ENCODE measurements at places on chromosomes 13 and 19. TPM values are rescaled to one million over a fixed set of nuclear protein-coding genes. Genes with fewer than 3 reads are reported as not detected.

DNA sequence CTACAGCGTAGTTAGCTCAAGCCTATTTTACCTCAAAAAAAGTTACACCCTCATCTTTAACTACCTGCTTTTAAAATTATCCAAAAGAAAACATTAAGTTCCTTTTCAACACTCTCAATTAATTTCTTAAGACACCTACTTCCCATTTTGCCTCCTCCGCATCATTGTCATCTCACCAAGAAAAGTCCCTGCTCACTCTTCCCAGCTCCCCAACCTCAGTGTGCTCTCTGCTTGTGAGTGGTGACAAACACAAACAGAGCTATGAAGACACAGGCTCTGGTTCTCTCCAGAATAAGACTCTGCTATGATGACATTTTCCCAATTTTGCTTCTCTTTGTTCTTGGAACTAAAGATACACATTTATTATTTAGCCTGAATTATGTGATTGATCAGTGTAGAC is 385.1 kb upstream of the HTR2A start:
- no peaks in the 10 kb centered on the region for H3K27me3 ChIP-seq
- no peaks in the 10 kb centered on the region for H3K36me3 ChIP-seq
- DNase-seq, result no peak
- H3K27ac ChIP-seq, result no peak overlapping the region
- peaks cover under 1% of the 10 kb centered on the region for H3K4me1 ChIP-seq

DNA sequence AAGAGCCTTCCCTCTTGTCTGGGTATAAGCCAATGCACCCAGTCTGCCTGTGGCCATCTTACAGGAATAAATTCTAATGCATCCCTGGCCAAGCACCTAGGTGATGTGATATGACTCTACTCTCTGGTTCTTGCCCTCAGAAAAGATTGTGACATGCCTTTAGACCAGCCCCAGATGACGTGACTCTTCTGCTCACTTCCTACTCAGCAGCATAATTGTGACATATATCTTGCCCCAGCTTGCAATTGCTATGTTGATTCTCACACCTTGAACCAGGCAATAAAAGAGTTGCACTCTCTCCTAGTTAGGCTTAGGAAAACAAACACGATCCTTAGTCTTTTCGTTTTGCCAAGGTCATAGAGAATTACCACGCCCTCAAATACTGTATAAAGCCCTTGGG is 13.3 kb upstream of the ZNF726 start:
- H3K4me3 ChIP-seq, result no peak overlapping the region
- no peaks in the 10 kb centered on the region for H3K4me1 ChIP-seq
- no peak overlapping the region for H3K27ac ChIP-seq
- H3K36me3 ChIP-seq, result no peaks in the 10 kb centered on the region
- no peak for DNase-seq

The DENND1C gene
- not detected for total RNA-seq

The RTBDN gene
- total RNA-seq, result not detected

DNA sequence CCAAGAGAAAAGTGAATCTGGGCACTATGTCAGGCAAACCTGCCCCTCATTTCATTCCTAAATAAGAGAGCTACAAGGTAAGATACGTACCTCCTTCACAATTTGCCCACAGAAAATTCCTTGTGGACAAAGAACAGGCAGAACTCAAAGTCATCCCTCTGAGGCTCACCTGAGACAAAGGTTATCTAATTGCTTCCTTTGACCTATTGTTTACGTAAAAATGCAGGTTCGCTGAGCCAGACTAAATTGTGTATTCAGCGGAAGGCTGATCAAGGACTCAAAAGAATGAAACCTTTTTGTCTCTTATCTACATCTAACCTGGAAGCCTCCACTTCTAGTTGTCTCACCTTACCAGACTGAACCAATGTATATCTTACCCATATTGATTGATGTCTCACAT is 213.3 kb downstream of the POSTN start:
- no peak overlapping the region for H3K27ac ChIP-seq
- DNase-seq, result no peak
- no peaks in the 10 kb centered on the region for H3K27me3 ChIP-seq

DNA sequence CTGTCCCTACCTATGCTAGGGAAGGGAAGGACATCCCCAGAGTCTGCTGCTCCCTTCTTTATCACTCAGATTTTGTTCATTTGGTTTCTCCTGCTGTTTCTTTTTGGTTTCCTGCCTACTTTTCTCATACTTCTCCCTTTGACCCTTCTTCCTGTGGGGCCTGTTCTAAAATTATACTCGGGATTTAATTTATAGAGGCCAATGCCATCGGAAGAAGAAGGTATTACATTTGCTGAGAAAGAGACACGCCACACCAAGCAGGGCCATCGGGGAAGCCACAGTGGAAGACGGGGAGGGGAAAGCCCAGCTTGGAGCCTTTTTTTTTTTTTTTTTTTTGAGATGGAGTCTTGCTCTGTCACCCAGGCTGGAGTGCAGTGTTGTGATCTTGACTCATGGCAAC is 46.8 kb upstream of the FARP1 start:
- H3K27ac ChIP-seq, result no peak overlapping the region
- no peaks in the 10 kb centered on the region for H3K27me3 ChIP-seq
- H3K36me3 ChIP-seq, result no peaks in the 10 kb centered on the region
- peaks cover 5% of the 10 kb centered on the region for H3K4me1 ChIP-seq
- H3K4me3 ChIP-seq, result no peak overlapping the region
- no peak for DNase-seq

DNA sequence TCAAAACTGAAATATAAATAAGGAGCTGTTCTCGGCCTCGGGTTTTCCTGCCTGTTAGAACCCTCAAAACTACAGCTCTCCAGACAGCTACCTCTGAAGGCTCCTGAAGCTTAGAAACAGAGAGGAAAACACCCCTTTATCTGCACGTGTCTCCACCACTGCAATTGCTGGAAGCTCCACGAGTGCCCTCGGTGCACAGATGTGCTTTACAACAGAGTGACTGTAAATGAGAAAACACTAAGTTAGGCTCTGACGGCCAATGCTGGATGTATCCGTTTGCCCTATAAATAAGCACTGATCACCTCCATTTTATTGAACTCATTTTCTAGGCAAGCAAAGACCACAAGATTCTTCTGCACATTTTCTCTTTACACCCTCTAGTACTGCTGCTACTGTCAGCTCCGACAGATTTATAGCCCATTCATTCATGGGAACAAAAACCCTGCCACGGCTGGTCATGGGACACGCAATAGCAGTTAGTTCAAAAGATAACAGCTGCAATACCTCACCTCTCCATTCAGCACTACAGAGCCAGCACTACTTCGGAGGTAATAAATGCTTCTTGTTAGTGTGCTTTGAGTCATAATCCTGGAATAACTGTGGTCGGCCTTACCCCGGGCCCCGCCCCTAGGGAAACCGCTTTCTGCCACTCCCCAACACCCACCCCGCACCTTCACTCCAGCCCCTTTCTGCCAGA is 241.1 kb upstream of the ZNF507 start:
- H3K27ac ChIP-seq, result no peak overlapping the region
- no peak overlapping the region for H3K4me3 ChIP-seq
- no peak for DNase-seq
- H3K4me1 ChIP-seq, result no peaks in the 10 kb centered on the region
- no peaks in the 10 kb centered on the region for H3K36me3 ChIP-seq

GRCh38 chr13:99230991-99231390 is 27.2 kb downstream of the GPR18 start:
- H3K4me3 ChIP-seq, result no peak overlapping the region
- H3K27ac ChIP-seq, result no peak overlapping the region
- H3K27me3 ChIP-seq, result no peaks in the 10 kb centered on the region

GRCh38 chr19:5627395-5627904 is 4.6 kb downstream of the SAFB start:
- H3K4me1 ChIP-seq, result peaks cover 20% of the 10 kb centered on the region
- H3K4me3 ChIP-seq, result no peak overlapping the region
- no peaks in the 10 kb centered on the region for H3K27me3 ChIP-seq
- DNase-seq, result peak; percentile 72
- H3K27ac ChIP-seq, result peak overlapping the region; percentile 22
- peaks cover 45% of the 10 kb centered on the region for H3K36me3 ChIP-seq

- no peak overlapping the region for H3K4me3 ChIP-seq
- peaks cover 3% of the 10 kb centered on the region for H3K4me1 ChIP-seq
- H3K36me3 ChIP-seq, result no peaks in the 10 kb centered on the region
- peaks cover 7% of the 10 kb centered on the region for H3K27me3 ChIP-seq
- no peak overlapping the region for H3K27ac ChIP-seq
- no peak for DNase-seq
Observed at GRCh38 chr13:44211704-44212346, 161.8 kb upstream of the SERP2 start.

- no peaks in the 10 kb centered on the region for H3K36me3 ChIP-seq
- no peaks in the 10 kb centered on the region for H3K4me1 ChIP-seq
- peak; percentile 43 for DNase-seq
- no peak overlapping the region for H3K4me3 ChIP-seq
Observed at GRCh38 chr13:86870444-86870843, 800.7 kb upstream of the SLITRK5 start.

DNA sequence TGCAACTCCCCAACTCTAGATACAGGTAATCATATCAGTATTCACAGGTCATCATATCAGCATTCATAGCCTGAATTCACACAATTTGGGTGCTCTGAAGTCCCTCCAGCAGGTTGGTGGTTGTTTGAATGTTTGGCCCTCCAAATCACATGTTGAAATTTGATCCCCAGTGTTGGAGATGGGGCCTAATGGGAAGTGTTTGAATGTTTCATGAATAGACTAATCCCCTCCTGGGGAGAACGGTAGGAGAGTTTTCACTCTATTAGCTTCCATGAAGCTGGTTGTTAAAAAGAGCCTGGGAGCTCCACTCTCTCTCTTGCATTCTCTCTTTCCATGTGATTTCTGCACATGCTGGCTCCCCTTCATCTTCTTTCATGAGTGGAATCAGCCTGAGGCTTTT is 288.6 kb upstream of the PCDH9 start:
- H3K27ac ChIP-seq, result no peak overlapping the region
- H3K4me3 ChIP-seq, result no peak overlapping the region
- no peak for DNase-seq
- no peaks in the 10 kb centered on the region for H3K4me1 ChIP-seq
- no peaks in the 10 kb centered on the region for H3K27me3 ChIP-seq

- H3K4me3 ChIP-seq, result peak overlapping the region; percentile 86
- DNase-seq, result peak; percentile 28
- H3K36me3 ChIP-seq, result peaks cover 6% of the 10 kb centered on the region
- peaks cover 7% of the 10 kb centered on the region for H3K4me1 ChIP-seq
- no peaks in the 10 kb centered on the region for H3K27me3 ChIP-seq
- peak overlapping the region; percentile 73 for H3K27ac ChIP-seq
Observed at GRCh38 chr19:13795595-13796300, 505 bp downstream of the ZSWIM4 start.

The NKG7 gene
- total RNA-seq, result not detected

DNA sequence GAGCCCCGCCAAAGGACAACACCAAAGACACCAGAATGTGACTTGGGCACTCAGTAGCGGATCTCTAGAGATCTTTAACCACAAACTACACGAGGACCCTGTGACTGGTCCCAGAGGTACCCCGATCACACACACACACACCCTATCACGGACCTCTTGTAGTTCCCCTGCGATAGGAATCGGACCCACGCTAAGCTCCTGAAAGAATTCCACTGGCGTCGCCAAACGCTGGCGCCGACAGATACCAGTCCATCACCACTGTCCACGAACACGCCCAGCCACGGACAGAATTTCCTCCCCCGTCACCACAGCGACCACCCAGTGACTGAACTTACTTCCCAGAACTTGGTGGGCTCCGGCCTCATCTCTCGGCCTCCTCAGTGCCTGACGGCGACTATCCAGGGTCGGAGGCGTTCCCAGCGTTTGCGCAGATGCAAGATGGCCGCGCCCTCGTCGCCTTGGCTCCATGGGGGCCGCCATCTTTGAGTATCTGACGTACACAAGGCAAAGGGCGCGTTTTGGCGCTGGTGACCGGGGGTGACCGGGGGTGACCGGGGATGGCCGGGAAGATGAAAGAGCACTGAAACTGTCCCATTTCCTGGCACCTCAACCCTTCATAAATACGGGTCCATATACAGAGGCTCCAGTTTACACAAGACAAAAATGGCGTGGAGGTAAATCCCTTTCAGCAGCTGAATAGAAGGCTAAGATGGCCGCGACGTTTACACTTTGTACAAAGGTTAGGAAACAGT is at the start of gene ZNF615:
Gene ZNF615 (minus strand): TSS at position 406 of the 752 bp plus-strand sequence. CDS start 4,500 bp downstream, outside the sequence.
- H3K36me3 ChIP-seq, result peaks cover 7% of the 10 kb centered on the region
- peak; percentile 80 for DNase-seq

- H3K27me3 ChIP-seq, result no peaks in the 10 kb centered on the region
- H3K36me3 ChIP-seq, result no peaks in the 10 kb centered on the region
- H3K4me3 ChIP-seq, result no peak overlapping the region
- no peak for DNase-seq
- H3K27ac ChIP-seq, result no peak overlapping the region
Observed at GRCh38 chr19:54633401-54633800, 3.1 kb downstream of the LILRB1 start.

DNA sequence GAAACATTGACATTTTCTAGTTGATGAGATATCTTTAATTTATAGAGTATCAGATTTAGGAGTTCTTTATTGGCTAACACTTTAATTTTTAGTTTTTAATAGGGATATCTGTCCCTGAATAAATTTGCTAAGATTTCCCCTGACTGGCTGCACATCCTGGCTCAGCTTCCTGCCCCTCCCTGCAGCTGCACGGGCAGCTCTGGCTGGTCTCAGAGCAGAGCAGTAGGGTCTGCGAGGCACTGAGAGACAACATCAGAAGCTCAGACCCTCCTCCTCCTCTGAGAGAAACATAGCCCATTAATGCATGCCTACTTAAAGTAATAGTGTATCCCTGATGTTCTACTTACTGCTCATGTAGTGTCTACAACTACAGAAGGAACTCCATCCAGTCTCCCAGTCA is 139.2 kb downstream of the TNFSF13B start:
- no peak overlapping the region for H3K4me3 ChIP-seq
- no peaks in the 10 kb centered on the region for H3K4me1 ChIP-seq
- H3K27ac ChIP-seq, result no peak overlapping the region
- H3K27me3 ChIP-seq, result no peaks in the 10 kb centered on the region

The ATP4B gene
- not detected for total RNA-seq
